H1 (cell line): ENCODE measurements at places on chromosomes 12 and 14.

GRCh38 chr14:90837355-90837754 lies 21.1 kb upstream of the TTC7B start:
- DNase-seq = no peak

DNA sequence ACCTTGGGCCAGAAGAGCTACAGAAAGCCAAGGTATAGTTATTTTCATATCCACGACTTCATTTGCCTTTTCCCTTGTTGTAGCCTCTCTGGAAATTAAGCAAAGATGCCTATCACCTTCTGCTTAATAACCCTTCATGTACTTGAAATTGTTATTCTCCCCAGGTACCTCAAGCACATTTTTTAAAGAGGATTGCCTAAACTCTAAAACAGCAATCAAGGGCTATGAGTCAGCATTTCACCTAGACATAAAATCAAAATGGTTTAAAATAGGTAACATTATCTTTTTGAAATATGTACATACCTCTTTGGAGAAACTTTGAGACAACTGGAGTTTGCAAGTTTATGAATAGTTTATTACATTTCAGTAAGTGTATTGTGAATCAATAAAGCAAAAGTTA lies 11.6 kb downstream of the DTD2 start:
- DNase-seq = no peak

GRCh38 chr14:92670160-92670559 lies 78.3 kb downstream of the LGMN start:
- DNase-seq = no peak

- DNase-seq = no peak
Observed at GRCh38 chr12:25976289-25976688, 17.8 kb downstream of the RASSF8 start.

- no peak for DNase-seq
Observed at GRCh38 chr14:30587141-30587540, 28.2 kb downstream of the G2E3 start.

DNA sequence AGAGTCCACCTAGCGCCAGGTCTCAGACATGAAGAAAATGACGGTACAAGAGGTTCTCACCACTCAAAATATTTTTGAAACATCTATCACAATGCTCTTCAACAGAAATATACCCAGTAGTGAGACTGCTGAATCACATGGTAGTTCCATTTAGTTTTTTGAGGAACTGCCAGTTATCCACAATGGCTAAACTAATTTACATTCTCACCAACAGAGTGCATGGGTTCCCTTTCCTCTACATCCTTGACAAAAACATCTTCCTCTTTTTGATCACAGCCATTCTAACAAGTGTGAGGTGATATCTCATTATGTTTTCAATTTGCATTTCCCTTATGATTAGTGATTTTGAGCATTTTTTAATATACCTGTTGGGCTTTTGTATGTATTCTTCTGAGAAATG lies 5.7 kb upstream of the GPR65 start:
- no peak for DNase-seq
